GDM1 (cell line): ENCODE measurements at places on chromosomes 4 and X.

- no peak for DNase-seq
Measured at GRCh38 chr4:16225167-16225862, 956 bp downstream of the TAPT1 start.

DNA sequence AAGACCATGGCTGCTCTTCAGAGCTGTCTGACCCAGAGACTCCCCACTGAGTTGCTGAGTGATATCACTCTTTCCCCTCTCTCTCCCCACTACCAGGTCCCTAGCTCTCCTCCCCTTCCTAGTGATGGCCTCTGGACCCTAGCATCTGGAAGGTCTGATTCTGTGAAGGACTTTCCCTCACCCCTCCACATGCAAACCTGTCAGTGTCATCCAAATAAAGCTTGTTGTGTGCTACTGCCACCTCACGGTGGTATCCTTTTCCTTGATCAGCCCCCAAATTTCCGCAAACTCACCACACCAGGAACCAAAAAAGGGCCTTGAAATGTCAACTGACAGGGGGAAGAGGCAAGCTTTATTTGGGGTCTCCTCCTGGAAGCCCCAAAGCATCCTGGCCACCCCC is 500.2 kb downstream of the IDS start:
- DNase-seq: no peak

- DNase-seq: no peak
Measured at GRCh38 chrX:122055460-122055859, 1008.0 kb downstream of the GLUD2 start.

DNA sequence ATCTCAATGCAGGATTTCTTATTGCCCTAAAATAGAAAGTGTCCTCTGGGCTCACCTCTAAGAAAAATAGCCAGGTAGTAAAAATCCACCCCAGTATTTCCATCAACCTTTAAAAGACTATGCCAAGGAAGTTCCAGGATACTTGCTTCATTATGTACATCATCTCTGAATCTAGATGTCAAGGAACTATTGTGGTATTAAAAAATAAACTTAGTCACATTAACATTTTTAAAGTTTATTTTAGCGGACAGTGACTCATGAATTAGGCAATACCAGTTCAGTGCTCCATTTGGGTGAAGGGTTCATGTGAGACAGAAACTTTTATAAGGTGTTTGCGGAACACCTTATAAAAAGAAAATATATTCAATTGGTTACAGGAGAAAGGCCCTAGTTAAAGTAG is 209.2 kb downstream of the ADAM29 start:
- DNase-seq: no peak

DNA sequence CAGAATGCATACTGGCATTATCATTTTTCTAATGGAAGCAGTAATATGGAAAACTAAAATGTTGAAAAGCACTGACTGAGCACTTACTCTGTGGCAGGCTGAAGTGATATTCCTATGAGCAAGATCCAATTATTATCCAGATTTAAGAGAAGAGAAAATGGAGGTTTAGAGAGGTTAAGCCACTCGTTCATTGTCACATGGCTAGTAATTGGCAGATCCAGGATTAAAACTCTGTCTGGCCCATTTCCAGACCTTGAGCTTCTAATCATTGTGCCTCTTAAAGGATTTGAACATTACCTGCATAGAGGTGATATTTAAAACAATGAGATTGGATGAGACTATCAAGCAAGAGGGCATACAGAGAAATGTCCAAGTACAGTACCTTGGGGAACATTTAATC is 80.6 kb downstream of the MFAP3L start:
- no peak for DNase-seq

GRCh38 chr4:10733481-10734062 is 49.0 kb upstream of the CLNK start:
- DNase-seq: no peak

DNA sequence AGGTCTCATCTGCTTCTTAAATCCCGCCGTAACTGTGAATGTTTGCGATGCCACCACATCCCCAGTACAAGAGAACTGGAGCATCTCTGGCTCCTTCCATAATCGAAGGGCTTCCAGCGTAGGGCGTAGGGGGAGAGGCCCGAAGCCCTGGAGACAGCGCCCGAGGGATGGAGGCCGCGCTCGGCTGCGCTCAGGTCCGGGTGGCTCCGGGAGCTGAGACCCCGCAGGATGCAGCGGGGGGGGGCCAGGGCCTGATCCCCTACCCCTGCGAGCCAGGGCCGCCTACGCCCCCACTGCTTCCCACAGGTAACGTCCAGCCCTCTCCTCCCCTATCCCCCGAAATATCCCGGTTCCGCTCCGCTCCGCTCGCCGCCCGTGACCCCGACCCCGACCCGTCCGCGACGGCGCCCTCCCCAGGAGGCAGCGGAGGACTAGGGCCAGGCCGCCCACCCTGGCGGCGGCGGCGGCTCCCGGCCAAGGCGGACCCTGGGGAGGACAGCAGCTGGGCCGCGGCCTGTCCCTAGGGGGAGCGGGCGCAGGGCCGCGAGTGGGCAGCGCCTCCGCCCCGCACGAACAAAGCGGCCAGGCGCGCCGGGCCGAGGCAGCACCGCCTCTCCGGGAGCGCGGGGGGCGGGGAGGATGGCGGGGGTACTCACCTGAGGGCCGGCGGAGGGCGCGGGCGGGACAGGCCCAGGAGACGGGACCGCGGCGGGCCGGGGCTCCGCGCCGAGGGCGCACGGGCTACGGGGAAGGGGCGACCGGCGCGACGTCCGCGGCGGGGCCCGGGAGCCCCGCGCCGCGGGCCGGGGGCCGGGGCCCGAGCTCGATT is 723 bp downstream of the WDFY3 start:
- DNase-seq: peak; percentile 39

DNA sequence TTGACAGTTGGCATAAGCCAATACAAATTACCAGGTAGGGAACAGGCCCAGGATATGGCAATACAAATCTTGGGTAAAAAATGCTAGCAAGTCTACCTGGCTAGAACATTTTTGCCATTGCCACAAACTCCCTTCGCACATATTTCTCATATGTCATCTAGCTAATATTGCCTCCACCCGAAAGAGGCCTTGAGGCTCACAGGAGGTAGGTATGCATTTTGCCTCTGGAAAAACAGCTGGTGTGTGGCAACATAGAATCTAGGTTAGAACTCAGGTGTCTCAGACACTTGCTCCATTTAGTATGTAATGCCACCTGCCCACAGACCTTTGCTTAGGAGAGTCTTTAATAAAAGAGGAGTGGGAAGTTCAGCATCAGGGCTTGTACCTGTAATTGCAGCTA is 16.3 kb upstream of the RAPGEF2 start:
- no peak for DNase-seq

GRCh38 chrX:149825424-149825823 is 43.7 kb downstream of the MAGEA9 start:
- DNase-seq: no peak

DNA sequence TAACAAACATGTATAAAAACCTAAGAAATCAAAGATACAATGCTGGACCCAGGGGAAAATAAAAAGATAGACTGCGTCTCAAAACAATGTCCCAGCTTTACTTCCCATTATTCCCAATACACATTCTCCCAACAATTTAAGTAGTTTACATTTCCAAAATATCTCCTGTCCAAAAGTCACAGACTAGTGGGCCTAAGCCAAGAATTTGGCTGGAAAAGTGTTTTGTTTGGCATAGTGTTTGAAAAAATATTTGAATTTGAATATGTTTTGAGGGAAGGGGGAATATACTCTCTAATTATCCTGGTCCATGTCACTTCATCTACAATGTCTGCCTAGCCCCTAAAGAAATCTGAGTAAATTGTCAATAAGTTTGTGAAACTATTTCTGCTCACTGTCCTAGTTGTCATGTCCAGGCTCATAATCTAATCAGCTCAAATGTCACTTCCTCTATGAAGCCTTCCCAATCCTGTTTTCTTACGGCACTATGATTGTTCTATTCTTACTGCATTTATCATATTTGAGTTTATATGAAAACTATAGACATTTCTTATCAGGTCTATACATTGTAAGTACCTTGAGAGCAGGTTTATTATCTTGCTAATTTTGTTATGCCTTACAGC is 74.4 kb downstream of the SEC24D start:
- DNase-seq: no peak

DNA sequence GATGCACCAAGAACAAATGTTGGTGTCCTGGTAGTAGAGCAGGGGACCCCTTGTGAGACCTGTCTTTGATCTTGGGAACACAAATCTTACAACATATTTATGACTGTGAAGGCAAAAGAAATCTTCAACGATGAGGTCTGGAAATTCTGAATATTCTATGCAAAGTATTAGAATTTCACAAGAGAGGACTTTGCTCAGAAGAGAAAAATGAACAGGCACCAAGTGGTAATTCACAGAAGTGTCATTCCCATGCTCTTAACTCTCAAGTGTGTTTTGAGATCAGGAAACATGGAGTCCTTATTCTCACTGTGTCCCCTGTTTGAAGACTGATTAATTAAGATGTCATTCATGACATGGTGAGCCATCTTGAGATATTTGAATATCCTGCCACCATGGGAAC is 52.5 kb downstream of the COQ2 start:
- DNase-seq: no peak

GRCh38 chr4:109969087-109969486 is 56.4 kb downstream of the EGF start:
- DNase-seq: no peak

GRCh38 chr4:108636246-108636645 is 14.2 kb upstream of the OSTC start:
- no peak for DNase-seq

DNA sequence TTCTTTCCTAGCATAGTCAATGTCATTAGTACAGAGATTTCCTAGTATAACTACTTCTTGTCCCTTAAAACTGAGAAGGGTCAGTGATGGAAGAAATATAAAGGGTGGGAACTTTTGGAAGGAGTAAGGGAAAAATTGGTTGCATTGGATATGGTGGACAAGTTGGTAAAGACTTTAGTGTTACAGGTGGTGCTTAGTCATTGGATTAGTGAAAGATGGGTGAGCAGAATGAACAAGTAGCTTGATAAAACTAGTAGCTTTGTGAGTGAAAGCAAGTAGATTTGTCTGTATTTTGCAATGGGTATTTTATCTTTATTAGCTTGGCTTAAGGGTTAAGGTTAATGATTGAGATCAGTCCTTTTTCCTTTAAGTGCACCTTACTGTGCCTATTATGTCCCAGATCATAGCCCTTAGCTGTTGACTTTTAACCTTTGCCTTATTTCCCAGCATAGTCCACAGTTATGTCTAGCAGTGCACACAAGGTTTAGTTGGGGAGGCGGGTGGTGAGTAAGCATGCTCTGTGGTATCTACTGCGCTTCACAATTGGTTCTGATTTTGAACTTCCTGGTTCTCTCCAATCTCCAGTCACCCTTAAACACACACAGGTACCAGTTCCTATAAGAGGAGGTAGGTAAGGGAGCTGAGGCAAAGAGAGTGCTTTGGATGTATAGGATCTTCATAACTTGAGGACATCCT is 9.5 kb downstream of the WDR44 start:
- DNase-seq: no peak

- DNase-seq: no peak
Measured at GRCh38 chr4:147786031-147786430, 54.1 kb downstream of the ARHGAP10 start.

DNA sequence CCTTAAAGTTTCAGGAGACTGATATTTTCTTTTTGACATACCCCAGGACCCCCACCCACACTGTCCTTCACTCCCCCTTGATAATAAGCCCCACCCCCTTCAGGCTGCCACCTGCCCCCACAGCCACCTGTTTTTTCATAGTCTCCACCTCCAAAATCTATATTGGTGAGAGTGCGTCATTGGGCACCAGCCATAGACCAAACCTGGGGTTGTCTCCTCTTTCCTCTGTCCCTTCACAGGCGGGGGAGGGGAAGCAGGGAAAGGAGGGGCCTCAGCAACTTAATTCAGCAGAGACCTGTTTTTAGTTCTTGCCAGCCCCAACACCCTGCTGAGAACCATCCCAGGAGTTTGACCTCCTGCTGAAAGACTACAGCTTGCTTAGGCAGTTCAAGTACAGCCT is 1.1 kb downstream of the ARHGAP36 start:
- no peak for DNase-seq

- DNase-seq: no peak
Measured at GRCh38 chrX:74371425-74372222, 49.7 kb upstream of the SLC16A2 start.
